ENCODE measurements at places on chromosomes 6 and 20.

DNA sequence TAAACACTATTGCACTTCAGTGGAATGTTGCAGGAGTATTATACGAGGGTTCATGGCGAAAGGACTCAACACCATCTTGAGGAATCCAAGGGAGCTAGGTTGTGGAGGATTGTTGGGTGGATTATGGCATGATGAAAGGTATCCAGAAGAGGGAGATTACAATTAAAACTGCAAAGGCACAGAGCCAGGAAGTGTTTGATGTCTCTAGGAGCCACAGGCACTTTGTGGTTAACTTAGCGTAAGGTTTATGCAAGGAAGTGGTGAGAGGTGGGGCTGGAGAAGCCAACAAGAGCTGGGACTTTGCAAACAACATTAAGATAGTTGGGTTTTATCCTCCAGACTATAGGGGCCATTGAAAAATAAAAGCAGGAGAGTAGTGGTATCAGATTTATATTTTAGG is 86.6 kb upstream of the TPD52L1 start:
- peak; percentile 12 for DNase-seq

DNA sequence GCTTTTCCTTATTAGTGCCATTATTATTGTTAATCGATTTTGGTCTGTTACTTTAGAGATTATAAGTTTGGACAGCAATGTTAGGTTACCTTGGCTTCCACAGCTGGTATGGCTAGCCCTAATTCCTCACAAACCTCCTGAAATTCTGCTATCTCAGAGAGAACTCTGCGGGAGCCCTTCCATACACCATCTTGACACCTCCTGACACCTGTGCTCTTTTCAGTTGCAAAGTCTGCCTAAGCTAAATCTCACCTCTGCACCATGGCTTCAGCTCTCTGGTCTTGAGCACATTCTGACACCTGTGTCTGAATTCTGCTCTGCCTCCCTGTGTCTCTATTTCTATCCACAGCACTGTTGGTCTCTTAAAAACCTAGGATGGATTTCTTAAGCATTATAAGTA is 106.5 kb downstream of the DCDC2 start:
- DNase-seq, result no peak

DNA sequence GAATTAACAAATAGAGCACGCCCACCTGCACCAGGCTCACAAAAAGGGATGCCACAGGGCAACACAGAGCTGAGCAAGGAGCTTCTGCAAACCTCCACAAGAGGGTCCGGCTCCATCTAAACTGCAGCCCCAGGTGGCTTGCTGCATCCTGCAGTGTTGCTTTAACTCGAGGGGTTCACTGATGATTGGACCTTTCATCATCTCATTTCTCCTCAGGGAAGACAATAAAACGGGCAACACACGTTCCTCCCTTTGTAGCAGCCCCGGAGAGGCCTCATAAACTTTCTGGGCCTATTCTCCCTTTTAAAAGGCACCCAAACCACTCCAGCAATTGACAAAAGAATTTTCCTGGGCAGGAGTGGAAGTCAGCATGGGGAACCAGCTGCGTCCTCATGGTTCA is 161.5 kb upstream of the CDH4 start:
- no peak for DNase-seq

DNA sequence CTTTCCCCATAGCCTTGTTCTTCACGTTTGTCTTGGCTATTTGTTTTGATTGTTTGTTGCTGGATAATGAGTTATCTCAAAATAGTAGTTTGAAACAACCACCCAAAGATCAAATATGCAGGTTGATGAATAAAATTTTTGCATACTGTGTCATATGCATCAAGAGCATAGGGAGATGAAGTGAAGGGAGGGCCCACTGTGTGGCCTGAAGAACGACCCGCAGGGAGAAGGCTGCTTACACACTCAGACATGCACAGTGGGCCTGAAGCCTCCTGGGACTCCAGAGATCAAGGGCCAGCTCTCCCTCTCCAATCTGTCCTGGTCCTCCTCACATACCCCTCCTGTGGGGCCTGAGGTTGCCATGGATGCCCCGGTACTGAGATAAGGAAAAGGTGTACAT is 16.2 kb upstream of the TREM2 start:
- no peak for DNase-seq

- DNase-seq, result no peak
Observed at GRCh38 chr6:125251516-125252220, 50.1 kb downstream of the HDDC2 start.

DNA sequence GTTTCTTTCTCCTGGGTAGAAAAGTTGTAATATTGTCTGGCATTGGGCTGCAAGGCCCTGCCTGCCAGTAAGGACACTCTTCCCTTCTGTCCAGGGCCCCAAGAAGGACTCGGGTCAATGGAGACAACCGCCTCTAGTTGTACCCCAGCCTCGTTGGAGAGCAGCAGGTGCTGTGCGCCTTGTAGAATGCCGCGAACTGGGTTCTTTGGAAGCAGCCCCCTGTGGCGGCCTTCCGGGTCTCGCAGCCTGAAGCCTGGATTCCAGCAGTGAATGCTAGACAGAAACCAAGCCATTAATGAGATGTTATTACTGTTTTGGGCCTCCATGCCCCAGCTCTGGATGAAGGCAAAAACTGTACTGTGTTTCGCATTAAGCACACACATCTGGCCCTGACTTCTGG is 37.0 kb downstream of the PLCG1 start:
- DNase-seq, result no peak

GRCh38 chr6:85997206-85997605 is 354.5 kb upstream of the SYNCRIP start:
- no peak for DNase-seq

DNA sequence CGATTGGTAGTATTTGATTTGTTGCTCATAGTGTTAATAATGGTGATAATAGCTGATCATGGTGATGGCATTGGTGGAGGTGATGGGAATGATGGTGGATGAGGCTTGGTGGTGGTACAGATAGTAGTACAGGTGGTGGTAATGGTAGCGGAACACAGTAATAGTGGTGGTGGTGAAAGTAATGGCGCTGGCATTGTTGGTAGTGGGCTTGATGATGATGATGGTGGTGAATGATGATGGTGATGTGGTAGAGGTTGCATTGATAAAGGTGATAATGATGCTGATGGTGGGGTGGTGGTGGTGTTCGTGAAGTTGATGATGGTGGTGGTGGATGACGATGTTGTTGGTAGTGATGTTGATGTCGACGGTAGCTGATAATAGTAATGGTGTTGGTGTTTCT is 24.6 kb upstream of the CLIC5 start:
- no peak for DNase-seq

DNA sequence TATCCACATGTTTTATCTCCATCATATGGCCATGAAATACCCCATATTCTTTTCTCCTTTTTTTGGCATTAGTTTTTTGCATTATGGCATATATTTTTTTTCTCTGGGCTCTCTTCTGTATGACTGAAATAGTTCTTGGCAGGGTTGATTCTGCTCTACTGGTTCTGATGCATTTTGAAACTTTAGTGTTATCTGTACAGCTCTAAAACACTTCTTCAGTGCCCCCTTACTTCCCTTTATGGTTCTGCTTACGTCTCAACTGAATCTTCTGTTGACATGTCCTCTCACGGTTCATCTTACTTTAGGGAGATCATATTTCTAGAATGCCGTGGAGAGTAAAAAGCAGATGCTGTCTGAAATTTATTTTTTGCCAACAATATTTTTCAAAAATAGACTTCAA is 23.2 kb upstream of the TXNDC5 start:
- no peak for DNase-seq

DNA sequence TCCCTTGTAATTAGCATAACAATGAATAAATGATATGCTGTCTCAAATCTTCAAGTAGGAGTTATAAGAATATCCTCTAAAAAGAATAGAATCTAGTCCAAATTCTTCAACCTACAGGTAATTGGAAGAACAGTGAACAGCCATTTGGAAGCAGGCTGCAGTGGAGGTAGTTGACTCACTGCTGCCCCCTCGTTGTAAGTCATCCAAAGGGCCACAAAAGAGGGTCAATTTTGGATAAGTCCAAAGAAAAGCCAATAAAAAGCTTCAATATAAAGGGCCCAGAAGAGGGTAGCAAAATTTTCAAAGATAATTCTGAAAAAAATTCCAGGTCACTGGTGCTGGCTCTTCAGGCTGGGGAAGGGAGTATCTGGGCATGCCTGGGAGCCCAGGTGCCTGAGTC is 60.8 kb upstream of the SSTR4 start:
- peak; percentile 18 for DNase-seq

- no peak for DNase-seq
Observed at GRCh38 chr20:7984192-7984591, 35.4 kb downstream of the TMX4 start.

GRCh38 chr20:18645851-18646250 is 58.0 kb downstream of the DTD1 start:
- no peak for DNase-seq

- no peak for DNase-seq
Observed at GRCh38 chr6:127900935-127901334, at the start of gene THEMIS. Gene THEMIS (minus strand): TSS chr6:127901058. CDS start chr6:127900932, 126 bp downstream.

DNA sequence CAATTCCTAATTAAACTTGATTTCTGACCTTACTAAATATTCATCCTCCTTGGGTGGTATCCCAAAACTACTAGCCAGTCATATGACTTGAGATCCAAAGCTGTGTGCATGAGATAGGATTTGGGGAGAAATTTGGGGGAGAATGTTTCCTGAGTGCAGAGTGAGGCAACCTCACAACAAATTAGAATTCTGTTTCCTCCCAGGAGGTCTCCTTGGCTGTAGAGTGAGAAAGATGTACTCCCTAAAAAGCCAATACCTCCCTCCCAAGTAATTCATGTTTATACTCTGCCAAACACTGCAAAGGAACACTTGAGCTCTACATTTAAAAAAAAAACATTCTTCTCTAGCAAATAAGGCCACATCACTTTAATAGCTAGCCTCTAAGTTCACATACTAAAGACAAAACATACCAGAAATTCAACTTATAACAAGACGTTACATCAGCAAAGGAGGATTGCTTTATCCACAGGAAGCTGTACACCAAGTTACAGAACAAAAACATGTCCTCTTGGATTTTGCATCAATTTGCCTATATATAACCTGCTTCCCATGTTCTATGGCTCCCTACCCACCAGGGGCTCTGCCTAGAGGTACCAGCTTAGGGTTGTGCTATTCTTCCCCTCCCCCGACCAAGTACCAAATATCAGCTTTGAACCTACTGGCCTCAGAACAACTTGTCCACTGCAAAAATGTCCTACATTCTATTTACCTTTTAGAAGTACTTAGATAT is 15.4 kb upstream of the TMEM30A start:
- no peak for DNase-seq

DNA sequence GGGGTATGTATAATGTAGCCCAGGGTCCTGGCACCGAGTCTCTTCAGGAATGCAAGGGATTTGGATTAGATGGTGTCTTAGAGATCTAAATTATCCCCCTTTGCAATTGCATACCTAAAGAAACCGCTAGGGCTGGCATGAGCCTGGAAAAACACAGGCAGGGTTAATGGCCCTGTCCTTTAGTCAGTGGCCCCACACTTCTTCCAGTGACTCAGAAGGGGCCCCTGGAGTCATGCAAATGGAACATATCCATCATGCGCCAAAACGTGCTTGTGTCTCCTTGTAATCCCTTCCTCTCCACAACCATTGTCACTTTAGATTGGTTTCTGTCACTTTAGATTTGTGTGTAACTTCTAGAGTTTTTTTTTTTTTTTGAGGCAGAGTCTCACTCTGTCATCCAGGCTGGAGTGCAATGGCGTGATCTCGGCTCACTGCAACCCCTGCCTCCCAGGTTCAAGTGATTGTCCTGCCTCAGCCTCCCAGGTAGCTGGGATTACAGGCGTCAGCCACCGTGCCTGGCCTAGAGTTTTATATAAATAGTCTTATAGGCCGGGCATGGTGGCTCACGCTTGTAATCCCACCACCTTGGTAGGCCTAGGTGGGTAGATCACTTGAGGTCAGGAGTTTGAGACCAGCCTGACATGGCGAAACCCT is 8.7 kb upstream of the MYBL2 start:
- DNase-seq, result no peak

- DNase-seq, result no peak
Observed at GRCh38 chr6:151617539-151617938, 123.7 kb downstream of the CCDC170 start.

DNA sequence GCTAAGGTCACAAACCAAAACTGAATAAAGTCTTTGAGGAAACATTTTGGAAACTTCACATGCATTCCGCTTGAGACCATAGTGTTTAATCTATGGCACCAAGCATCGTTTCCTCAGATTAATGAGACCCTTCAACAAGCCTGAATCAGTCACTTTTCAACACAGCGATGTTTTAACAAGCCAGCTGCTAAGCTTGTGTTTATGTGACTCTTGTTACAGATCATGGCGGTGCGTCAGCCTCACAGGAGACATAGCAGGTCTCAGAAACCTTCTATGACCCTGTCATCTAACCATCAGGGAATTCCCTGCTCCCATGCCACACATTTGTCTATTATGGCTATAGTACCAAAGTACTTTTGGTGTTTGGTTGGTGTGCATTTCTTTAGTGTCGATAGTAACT is 57.2 kb downstream of the MTFR2 start:
- DNase-seq, result no peak

DNA sequence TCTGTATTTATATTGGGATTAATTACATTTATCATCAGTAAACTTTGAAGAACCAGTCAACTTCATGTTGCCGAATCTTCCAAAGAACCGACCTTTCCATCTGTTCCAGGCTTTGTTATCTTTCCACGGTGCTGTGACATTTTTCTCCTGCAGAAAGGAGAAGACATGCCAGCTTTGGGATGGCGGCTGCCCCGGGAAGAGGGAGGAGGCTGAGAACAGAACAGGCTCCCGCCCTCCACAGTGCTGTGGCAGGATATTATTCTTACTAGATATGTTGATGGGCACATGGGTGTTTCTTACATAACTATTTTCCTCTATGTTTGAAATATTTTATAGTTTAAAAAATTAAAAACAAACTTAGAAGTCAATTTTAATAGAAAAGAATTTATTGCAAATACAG is 44.9 kb downstream of the GINS1 start:
- DNase-seq, result no peak

- DNase-seq, result no peak
Observed at GRCh38 chr6:140181876-140182275, 807.4 kb upstream of the CITED2 start.

DNA sequence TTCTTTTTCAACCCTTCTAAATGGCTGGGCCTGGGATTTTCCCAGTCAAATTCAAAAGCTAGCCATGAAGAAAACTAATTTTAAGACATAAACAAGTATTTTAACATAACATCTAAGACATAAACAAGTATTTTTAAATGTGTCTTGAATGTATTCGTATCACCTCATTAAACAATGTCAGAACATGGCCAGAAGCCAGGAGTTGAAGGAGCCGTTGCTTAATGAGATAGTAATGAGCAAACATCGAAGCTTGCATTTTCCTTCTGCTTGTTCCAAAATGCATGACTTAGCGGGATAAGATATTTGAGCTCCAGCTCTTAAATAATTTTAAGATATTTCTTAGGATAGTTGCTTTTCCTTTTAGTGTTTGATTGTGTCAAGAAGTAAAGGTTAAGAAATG is 4.2 kb upstream of the RNF182 start:
- no peak for DNase-seq

GRCh38 chr6:72102561-72102960 is 216.2 kb downstream of the RIMS1 start:
- DNase-seq, result no peak

Data from HCT116 (cell line).